SK-N-SH (cell line): ENCODE measurements at places on chromosomes 11 and 22. TPM values are rescaled to one million over a fixed set of nuclear protein-coding genes. Genes with fewer than 3 reads are reported as not detected.

GRCh38 chr22:46424496-46424895 is 89.0 kb downstream of the TRMU start:
- H3K36me3 ChIP-seq = no peaks in the 10 kb centered on the region
- no peak overlapping the region for H3K4me3 ChIP-seq

The GGT5 gene
- 3.3 and 4.6 TPM in 2 replicates for polyA plus RNA-seq

The CAT gene
- polyA plus RNA-seq = 26.6 and 34.3 TPM in 2 replicates

The ESAM gene
- polyA plus RNA-seq = 1.3 and 1.4 TPM in 2 replicates

The GUCY1A2 gene
- polyA plus RNA-seq = 0.26 and 0.44 TPM in 2 replicates

- no peak for DNase-seq
- H3K4me1 ChIP-seq = no peaks in the 10 kb centered on the region
- H3K36me3 ChIP-seq = no peaks in the 10 kb centered on the region
- no peak overlapping the region for H3K27ac ChIP-seq
- no peak overlapping the region for H3K4me3 ChIP-seq
- no peaks in the 10 kb centered on the region; the same call in 1 of the 2 replicates for H3K27me3 ChIP-seq
Observed at GRCh38 chr11:120937501-120937900, 86.4 kb upstream of the TBCEL start.

The ABCC8 gene
- polyA plus RNA-seq = 0.71 and 1.1 TPM in 2 replicates

DNA sequence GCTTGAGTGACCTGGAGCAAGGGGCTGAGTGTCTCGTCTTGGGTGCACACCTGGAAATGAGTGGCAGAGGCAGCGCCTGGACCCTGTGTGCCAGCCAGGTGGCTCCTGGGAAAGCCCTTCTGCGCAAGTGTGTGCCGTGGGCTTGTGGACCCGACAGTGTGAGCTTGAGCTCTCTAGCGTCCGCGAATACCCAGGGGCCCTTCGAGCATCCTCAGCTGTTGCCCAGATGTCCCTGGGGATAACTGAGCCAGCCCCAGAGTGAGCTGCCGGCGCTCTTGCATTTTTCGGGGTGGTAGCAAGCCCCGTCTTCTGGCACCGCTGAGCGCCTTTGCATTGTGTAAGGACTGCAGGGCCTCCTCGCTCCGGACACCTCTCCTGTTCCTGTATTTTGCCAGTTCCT is 399.2 kb downstream of the TBC1D22A start:
- no peaks in the 10 kb centered on the region for H3K4me1 ChIP-seq
- no peak for DNase-seq
- H3K27ac ChIP-seq = no peak overlapping the region
- no peak overlapping the region for H3K4me3 ChIP-seq

The SEC14L2 gene
- polyA plus RNA-seq = 14.0 and 16.1 TPM in 2 replicates

GRCh38 chr22:49025791-49026493 is 801.7 kb downstream of the BRD1 start:
- H3K27ac ChIP-seq = peak overlapping the region; percentile 74; the same call in 1 of the 2 replicates
- H3K36me3 ChIP-seq = no peaks in the 10 kb centered on the region
- H3K4me3 ChIP-seq = no peak overlapping the region
- H3K4me1 ChIP-seq = no peaks in the 10 kb centered on the region

The SLC17A6 gene
- polyA plus RNA-seq = not detected in 2 replicates
